ENCODE measurements at places on chromosomes 4 and X.

DNA sequence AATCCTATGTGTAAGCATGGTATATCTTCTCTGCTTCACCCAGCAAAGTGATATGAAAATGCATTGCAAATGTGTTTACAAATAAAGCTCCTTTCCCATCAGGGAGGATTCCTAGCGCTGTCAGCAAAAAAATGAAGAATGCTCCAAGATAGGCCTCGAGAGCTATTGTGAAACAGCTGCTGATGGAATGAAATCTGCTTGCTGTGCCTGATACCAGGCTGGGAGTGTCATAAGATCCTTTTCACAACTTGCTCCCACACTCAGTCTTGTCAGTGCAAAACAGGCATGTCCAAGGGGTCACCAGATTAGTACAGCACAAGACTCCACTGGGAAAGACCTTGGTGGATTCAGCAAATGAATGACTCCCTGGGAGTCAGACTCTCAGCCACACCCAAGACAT lies 34.1 kb downstream of the HNRNPH2 start:
- DNase-seq, result no peak

GRCh38 chrX:83658731-83659130 lies 150.6 kb downstream of the POU3F4 start:
- peak; percentile 19 for DNase-seq

GRCh38 chrX:37684426-37684825 lies 1.2 kb upstream of the XK start:
- DNase-seq, result no peak

- DNase-seq, result no peak
Observed at GRCh38 chr4:76729980-76730379, 168.0 kb downstream of the SOWAHB start.

DNA sequence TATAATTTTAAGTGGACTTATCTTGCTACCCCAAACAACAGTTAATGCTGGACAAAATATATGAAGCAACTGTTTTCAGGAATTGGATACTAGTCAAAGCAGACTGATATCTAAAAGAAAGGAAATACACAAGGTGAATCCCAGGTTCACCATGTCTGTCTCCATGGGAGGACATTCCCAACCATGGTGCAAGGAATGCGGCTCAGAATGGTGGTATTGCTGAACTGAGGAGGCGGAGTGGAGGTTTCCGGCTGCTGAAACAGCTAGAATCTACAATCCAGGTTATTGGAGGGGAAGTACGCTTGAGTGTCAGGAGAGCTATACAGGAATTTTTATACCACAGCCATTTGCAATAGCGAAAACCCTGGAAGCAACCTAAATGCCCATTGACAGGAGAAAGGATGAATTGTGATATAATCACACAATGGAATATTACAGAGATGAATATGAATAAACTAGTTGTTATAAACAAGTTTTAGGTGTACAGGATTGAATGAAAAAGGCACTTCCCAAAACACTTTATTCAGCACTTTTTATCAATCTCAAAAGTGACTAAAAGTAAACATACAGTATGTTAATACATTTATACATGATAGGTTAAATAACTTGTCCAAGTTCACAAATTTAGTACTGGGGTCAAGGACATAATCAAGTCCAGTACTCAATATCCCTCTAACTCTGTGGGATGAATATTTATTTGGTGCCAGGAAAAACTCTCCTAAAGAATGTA lies 9.0 kb downstream of the HMGB2 start:
- peak; percentile 16 for DNase-seq

DNA sequence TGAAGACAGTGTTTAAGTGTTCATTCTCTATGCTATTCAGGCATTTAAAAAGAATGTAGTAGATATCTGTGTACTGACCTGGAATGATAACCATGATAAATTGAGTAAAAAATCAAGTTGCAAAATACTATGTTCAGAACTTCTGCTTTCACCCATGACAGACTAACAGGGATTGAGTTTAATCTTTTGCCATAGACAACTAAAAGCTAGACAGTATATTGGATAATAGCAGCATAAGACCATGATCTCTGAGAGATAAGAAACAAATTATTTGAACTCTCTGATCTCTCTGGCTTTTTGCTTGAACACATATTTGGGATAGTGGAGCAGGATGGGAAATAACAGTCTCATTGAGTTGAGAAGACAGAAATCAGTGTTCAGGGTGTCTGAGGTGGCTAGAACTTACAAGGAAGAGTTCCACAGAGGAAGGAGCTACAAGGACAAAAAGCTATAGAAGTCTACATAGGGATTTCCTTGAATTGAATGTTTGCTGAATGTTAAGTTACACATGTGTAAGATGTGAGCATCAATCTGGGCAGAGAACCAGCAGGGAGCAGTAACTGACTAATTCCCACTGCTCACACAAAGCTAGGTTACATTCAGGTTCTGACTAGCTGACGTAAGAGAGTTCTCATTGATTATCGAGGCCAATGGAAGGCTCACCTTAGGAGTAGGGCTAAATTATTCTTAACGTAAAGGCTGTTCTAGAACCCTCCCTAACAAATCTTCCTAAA lies 60.4 kb downstream of the SLC30A9 start:
- no peak for DNase-seq

GRCh38 chr4:184812199-184812542 lies 13.6 kb downstream of the ACSL1 start:
- no peak for DNase-seq

Measured in NCI-H146 (cell line).